ENCODE measurements at places on chromosomes 12 and 14. TPM values are rescaled to one million over a fixed set of nuclear protein-coding genes. Genes with fewer than 3 reads are reported as not detected.

Gene RNF31
- 65.9 TPM for total RNA-seq

Gene FGF6
- not detected for total RNA-seq

Gene KCNH3
- 0.35 TPM for total RNA-seq

Gene KRT3
- not detected for total RNA-seq

Gene PPP1R36
- total RNA-seq, result 1.3 TPM

Gene AMDHD1
- total RNA-seq, result not detected

Gene SLC25A47
- not detected for total RNA-seq

Gene PIWIL1
- not detected for total RNA-seq

Data from osteocyte (in vitro differentiated cells).